Stimulated activated CD8-positive, alpha-beta memory T cell treated with anti-CD3 and anti-CD28 coated beads, Interleukin-2, amount 100 ng/mL, for 1 hour (primary cell): ENCODE measurements at places on chromosomes 5 and 9.

- no peak for DNase-seq
Observed at GRCh38 chr5:62460578-62460983, 48.0 kb downstream of the IPO11 start.

DNA sequence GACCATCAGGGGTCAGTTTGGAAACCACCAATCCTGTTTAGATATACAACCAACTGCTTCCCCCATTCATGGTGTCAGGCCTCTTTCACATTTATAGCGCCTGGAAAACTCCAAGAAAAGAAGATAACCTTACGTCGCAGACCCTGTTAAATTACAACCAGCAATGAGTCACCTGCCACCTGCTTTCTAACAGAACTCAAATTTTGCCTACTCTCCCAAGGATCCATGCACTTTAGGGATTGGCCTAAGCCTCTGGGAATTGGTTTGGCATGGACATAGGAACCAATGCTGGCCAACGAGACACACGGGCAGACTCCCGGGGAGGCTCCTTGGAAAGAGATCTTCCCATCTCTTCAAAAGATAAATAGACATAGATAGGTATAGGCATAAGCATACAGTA lies 87.0 kb downstream of the FEM1C start:
- no peak for DNase-seq

DNA sequence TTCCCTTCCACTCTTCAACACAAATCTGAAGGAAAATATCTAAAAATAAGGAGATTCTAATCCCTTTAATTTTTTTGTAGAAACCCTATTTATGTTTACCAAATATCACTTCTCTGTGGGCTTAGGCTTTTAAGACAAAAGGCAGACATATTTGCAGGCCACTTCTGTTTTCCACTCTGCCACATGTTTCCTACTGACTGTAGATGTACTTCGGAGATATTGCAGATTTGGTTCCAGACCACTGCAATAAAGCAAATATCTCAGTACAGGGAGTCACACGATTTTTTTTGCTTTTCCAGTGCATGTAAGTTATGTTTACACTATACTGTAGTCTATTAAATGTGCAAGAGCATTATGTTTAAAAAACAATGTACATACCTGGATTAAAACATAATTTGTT lies 219.0 kb downstream of the SREK1 start:
- no peak for DNase-seq

DNA sequence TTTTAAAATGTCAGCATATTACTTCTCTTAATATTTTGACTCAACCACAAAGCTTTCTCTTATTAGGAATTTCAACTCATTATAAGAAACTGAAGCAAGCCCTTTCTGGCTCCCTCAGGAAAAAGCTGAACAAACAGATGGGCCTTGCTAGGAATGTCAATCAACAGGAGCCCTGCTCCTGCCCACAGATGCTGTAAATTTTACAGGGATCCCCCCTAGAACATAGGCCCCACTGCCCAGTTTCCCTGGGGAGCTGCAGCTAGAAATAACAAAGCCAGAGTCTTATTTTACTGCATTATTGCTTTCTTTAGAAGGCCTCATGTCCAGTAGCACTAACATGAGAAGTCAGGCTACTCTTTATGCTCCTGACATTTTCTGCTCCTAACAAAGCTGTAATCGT lies 103.8 kb downstream of the PCSK1 start:
- DNase-seq, result no peak

DNA sequence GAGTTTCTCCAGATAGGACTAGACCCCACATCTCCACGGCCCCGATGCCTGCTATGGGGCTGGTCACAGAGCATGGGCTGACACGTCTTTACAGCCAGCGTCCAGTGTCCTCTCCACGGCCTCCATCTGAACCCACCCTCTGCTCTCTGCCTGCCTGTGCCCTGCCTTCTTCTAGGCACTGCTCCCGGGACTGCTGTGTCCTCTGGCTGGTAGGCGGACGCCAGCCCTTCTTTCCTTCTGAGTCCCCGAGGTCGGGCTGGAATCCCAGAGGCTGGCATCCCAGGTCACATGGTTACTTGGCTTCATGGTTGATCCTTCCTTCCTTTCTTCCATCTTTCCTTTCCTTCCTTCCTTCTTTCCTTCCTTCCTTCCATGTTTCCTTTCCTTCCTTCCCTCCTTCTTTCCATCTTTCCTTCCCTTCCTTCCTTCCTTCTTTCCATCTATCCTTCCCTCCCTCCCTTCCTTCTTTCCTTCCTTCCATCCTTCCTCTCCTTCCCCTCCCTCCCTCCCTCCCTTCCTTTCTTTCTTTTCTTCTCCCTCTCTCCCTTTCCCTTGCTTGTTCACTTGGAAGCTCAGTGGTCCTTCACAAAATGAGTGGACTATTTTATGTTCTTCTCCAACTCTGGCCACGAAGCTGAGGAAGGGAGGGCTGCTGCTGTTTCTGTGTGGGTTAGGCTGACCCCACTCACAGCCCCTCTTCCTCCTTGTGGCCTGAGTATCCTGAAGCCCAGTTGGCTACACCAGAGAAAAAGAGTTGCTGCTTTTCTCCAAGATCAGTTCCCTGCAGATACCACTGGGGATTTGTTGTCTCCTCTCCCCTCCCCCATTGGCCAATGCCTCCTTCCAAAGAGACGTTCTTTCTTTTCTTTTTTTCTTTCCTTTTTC lies 66.8 kb upstream of the NEURL1B start:
- no peak for DNase-seq

DNA sequence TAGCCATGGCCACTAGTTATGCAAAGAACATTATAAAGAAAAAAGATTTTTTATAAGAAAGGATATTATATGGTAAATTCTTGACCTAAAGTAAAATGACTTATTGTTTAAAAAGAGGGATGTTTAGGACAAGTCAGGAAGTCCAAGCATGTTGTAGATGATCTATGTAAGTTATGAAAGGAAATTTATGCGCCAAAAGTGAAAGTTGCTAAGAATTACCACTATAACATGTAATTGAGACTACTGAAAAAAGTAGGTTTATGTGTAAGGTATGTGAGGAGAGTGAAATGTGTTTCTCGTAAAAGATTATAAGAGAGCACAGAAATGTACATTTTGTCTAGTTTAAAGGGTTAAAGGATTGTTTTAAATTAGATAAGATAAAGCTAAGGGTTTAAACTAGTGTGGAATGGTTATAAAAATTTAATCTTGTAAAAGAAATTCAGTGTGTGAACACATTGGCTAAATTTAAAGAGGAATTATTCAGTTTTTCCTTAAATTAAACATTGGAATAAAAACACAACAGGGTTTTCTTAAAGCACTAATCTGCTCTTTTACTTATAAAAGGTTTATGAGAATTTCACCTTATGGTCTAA lies 1100.4 kb upstream of the EDIL3 start:
- DNase-seq, result no peak

GRCh38 chr9:110742741-110743371 lies 74.3 kb downstream of the MUSK start:
- DNase-seq, result no peak

- no peak for DNase-seq
Observed at GRCh38 chr9:127509261-127509954, 58.1 kb downstream of the LRSAM1 start.

DNA sequence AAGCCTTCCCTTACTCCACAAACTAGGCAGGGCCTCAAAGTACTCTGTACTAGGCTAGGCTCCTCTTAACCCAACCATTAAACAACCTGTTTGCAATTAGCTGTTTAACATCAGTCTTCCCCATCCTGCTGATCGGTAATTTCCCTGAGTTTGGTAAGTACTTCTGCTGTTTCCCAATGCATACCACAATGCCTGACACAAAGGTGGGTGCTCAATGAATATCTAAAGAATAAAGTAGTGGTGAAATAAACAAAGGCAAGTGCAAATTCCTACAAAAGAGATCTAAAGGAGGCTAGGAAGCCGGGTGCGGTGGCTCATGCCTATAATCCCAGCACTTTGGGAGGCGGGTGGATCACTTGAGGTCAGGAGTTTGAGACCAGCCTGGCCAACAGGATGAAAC lies 25.0 kb downstream of the FBXW2 start:
- DNase-seq, result no peak

DNA sequence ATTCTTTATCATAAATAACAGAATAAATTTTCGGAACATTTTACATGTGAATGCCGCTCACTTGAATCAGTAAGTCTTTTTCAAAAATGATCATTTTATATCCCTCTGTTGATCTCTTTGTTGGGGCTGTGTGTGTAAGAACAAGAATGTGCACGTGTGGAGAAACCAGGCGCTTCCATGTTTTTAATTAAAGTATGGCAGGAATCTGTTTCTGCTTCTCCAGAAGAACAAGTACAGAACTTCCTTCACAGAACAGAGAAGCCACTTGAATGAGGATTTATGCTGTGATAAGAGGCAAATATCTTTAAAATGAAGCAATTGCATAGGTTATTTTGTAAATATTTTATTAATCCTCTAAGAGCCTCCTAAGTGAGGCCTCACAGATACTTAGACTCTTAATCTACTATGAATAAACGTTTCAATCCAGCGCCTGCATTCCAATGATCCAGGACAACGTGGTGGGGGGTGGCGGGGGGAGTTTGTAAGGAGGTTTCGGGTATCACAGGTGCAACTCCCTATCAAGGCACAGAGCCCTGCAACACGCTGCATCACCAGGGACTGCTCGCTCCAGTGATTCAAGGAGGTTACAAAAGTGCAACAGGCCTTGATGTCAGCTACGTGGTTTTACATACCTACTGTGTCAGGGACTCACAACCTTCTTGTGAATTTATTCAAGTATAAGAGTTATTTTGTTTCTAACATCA lies 409.2 kb downstream of the BNC2 start:
- DNase-seq, result no peak

DNA sequence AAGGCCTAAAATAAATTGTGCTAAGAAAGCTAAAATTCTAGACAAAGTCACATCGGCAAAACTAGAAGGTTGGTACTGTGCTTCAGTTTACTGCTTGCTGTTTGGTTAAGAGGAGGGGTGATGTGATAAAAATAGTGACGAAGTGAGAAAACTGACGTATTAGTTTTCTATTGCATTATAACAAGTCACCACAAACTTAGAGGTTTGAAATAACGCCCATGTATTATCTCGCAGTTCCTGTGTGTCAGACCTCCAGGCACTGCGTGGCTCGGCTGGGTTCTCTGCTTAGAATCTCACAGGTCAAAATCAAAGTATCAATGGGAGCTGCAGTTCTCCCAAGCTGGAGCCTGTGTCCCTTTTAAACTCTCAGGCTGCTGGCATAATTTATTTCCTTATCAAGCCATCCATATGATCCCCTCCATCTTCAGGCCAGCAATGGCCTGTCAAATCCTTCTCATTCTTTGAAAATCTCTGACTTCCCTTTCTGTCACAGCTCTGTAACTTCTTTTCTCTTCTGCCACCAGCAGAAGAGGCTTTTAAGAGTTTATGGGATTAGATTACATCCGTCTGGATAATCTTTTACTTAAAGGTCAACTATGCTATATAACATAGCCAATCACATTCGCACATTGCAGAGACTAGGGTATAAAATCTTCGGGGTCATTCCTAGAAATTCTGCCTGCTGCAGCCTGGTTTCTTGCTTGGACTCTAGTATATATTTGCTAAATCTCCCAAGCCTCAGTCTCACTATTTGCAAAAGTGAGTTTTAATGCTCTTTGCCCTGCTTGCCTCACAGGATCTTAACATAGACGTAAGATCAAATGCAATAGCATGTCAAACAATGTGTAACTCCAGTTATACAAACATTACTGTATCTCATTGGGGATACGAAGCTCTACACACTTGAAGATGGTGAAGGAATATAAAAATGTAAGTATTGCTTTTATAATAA lies 104.0 kb upstream of the CDKN2B start:
- DNase-seq, result no peak

GRCh38 chr5:63124266-63124665 lies 545.6 kb downstream of the LRRC70 start:
- DNase-seq, result no peak

DNA sequence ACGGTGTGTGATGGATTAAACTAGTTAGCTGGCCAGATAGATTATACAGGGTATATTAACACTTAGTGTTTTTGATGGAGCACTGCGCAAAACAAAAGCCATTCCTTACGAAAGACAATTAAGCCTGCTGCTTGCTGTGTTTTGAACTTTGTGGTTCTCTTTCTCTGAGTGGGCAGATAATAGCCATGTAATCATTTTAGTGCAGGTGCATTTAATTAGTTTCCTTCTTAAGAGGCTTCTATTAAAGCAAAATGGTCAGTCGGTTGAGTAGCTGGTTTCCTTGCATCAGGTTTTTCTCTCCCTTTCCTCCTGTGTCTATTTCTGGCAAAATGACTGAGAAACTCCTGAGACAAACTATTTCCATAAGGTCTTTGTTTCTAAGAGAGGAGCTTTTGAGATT lies 512.5 kb downstream of the DMAC1 start:
- DNase-seq, result no peak

- DNase-seq, result no peak
Observed at GRCh38 chr5:45454114-45454513, 242.1 kb downstream of the HCN1 start.

DNA sequence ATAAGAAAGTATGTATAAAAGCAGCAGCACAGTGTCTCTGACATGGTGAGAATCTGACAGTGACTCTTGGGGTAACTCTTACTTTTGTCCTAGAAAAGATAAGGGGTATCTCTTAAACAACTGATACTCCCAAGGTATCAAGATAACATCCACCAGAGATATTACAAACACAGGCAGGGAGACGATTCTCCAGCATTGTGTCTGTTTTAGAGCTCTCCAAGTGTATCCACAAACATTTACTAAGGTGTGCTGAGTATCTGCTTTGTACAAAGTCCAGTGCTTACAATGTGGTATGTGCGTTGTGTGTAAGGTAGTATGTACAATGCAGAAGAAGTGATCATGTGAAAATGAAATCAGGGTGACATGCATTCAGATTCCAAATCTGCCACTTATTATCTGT lies 4.4 kb upstream of the TMEM245 start:
- DNase-seq, result no peak

DNA sequence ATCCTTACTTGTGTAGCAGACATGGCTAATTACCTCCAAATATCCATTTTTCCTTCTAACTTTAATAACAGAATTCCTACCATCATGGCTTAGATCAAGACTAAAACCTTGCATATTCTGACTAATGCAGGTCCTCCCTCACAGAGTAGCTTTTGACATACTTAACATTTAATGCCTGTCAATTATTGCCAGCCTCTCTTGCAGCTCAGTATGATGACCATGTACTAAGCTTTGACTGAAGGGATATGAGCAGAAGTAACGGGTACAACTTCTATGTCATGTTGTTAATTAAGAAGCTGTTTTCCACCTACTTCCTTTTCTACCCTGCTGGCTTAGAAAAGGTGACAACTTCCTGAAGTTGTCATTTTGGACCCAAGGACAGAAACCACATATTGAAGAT lies 533.4 kb downstream of the PSAT1 start:
- DNase-seq, result no peak
